ENCODE measurements at places on chromosomes 2 and 18.

DNA sequence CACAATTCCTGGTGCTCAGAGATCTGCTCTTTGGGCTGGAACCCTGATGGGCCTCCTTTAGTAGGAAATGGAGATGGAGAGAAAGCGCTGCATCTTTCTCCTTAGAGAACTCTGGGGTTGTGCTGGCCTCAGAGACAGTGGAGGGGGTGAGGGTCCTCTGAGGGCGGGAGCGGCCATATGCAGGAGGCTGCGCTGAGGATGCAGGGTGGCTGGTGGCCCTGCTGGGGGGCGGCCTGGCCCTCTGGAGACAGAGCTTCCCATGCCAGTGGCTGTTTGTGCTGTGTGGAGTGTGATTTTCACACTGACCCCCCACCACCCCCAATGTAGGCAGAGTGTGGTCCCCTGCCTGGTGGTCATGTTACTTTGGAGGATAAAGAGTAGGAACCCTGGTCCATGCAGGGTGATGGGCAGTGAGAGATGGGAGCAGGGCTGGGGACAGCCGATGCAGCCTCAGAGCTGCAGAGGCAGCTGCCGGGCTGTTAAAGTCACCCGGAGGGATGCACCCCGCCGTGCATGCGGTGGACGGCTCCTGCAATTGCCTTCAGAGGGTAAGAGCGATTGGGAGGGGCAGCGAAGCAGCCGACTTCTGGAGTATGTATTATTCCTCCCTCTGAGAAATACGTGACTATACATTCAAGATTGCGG, 194.6 kb downstream of the FAM210A start:
- DNase-seq, result no peak

GRCh38 chr18:55306359-55307024, 281.5 kb downstream of the TCF4 start:
- no peak for DNase-seq

- no peak for DNase-seq
These were observed 5.0 kb downstream of the ACTR2 start for GRCh38 chr2:65232636-65233035.

GRCh38 chr18:54671291-54671881, 80.3 kb downstream of the DYNAP start:
- DNase-seq, result no peak

DNA sequence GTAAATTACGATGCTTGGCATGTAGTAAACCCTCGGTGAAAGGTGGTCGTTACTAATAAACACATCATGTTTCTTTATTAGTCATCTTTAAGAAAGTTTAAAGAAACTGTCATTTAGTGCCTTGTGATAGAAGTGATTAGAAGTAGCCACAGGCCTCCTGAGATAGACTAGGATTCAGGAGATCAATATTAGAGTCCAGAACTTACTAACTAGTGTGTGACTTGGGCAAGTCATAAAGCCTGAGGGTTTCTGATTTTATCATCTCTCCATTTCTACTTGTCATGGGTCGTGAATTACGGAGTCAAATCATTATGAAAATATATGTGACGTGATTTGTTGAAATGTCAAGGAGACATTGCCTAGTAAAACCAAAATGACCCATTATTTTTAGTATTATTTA, 6.7 kb downstream of the RPE start:
- DNase-seq, result no peak

DNA sequence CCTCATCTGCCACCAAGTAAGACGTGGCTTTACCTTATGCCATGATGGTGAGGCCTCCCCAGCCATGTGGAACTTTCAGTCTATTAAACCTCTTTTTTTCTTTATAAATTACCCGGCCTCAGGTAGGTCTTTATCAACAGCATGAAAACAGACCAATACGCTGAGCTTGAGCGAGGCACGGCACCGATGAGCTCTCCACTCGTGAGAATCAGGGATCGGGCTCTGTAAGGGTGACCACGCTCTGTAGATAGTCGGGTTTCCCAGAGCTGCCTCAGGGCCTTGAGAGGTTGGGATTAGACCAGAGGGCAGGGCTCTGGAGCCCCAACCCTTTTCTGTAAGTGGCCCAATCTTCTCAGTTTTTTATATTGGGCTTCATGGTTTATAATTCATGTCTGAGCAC, 360.3 kb upstream of the MYT1L start:
- no peak for DNase-seq

DNA sequence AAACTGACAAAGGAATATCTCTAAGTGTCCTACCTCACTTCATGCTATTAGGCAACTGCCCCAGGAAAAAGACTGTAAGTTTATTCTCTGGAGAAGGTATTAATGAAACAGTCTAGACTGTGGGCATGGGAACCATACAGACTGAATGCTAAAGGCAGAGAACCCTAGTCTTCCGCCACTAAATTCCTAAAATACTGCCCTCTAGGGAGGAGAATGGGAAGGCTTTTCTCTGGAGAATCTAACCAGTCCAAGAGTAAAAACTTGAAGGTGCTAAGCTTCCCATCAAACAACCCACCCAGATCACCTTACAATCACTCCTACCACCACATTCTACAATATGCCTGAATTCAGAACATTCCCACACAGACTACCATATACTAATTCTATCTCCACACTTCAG, 3.4 kb downstream of the SRBD1 start:
- no peak for DNase-seq

DNA sequence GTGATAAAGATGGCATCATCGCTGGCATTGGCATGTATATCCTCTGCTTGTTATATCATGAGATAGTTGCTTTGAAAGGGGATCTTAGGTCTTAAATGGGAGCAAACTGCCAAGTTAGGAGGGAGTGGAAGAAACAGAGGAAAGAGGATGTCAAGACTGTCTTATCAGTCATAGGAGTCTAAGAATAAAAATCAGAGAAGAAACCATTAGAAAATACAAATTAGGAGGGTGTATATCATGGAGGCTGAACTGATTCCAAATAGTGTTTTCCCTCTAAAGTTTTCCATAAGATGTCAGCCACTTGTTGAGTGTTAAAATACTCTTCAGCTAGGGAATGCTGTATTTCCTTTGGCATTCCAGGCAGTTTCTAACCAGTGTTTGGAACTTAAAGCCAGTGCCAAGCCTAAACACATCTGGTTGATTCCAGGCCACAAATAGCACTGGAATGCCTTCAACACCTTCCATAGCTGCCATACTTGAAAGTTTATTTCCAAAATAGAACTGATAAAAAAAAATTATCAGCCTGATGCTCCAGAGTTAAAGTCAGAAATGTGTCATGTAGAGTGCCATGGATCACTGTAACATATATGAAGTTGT, 129.4 kb downstream of the ZEB2 start:
- DNase-seq, result no peak

- DNase-seq, result no peak
These were observed 354.5 kb upstream of the ATP5MC3 start for GRCh38 chr2:175536059-175536458.

DNA sequence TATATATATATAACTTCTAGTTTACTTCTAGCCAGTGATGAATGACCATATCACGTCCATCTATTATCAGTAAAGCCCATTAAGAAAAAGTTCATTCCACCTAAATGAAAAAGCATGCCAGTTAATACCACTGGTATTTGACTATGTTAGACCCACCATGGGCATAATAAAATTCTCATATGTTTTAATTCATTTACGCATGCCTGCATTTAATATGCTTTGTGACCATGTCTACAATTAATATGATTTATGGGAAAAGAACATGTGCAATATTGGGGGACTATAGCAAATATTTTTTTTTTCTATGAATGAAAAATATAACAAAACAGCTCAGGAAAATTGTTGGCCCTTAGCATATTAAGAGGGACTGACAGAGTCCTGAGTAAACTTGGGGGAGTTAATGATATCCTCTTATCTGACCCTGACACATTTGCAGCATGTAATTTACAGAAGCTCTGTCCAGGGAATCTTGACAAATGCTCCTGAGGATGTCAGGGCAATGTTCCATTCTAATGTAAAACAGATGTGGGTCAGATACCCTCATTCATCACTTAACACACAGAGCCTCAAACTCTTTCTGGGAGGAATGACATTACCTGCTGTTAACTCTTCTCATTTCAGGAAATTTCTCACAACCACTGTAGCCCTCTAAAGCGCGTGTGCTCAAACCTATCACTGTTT, 90.6 kb downstream of the PAX3 start:
- no peak for DNase-seq

DNA sequence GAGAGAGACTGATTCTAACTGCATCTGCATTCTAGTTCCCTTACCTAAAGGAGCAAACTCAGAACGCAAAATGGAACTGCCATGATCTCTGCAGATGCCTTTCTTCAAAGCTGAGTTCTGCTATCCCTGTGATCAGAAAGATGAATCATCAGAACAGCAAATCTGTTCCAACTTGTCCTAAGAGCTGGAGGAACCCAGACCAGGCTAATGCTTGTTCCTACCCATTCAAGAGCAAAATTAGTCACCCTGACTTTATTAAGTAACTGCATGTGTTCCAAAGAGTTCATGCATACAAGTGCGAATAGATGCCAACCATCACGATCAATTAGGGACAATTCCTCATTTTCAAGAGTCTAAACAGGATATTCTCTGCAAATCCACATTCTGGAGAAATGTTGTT, 46.5 kb downstream of the MBP start:
- DNase-seq, result no peak

All from stimulated activated CD4-positive, alpha-beta T cell treated with anti-CD3 and anti-CD28 coated beads, Interleukin-1b, Interleukin-23, amount 100 ng/mL, for 1 hour (primary cell).